ENCODE measurements at places on chromosomes 12 and 14. TPM values are rescaled to one million over a fixed set of nuclear protein-coding genes. Genes with fewer than 3 reads are reported as not detected.

Gene PPFIA2
- total RNA-seq = not detected

Gene REP15
- total RNA-seq = not detected

Gene FGF23
- total RNA-seq = not detected

GRCh38 chr12:122194804-122195203, 8.7 kb upstream of the B3GNT4 start:
- no peak for ATAC-seq

DNA sequence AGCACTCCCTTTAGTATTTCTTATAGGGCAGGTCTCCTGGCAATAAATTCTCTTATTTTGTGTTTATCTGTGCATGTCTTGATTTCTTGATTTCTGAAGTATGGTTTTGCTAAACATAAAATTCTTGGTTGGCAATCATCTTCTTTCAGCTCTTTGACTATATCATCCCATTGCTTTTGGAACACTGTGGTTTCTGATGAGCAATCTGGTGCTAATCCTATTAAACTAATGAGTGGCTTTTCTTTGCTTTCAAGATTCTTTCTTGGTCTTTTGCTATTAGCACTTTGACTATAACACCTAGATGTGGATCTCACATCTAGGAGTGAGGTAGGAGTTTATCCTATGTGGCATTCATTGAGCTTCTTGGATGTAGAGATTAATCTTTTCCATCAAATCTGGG, 120.7 kb upstream of the MED13L start:
- no peak for ATAC-seq

GRCh38 chr14:76780875-76781647, 19.8 kb downstream of the VASH1 start:
- no peak for ATAC-seq

DNA sequence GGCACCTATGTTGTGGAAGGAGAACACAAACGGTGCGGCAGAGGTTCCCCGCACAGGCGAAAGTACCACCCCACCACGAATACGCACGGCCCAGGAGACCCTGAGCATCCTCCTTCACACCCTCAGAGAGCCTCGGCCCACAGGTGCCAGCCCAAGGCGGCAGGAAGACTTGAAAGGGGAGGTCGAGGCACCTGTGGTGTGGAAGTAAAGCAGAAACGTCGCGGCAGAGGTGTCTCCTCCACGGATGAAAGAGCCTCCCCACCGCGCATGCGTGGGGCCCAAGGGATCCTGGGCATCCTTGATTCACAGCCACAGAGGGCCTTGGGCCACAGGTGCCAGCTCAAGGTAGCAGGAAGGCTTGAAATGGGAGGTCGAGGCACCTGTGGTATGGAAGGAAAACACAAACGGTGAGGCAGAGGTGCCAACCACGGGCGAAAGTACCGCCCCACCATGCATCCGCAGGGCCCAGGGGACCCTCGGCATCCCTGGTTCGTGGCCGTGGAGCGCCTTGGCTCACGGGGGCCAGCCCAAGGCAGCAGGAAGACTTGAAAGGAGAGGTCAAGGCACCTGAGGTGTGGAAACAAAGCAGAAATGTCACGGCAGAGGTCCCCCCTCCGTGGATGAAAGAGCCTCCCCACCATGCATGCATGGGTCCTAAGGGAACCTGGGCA, 380.1 kb downstream of the ALG10 start:
- ATAC-seq = no peak

GRCh38 chr14:89186856-89187376, 230.1 kb downstream of the FOXN3 start:
- ATAC-seq = no peak

DNA sequence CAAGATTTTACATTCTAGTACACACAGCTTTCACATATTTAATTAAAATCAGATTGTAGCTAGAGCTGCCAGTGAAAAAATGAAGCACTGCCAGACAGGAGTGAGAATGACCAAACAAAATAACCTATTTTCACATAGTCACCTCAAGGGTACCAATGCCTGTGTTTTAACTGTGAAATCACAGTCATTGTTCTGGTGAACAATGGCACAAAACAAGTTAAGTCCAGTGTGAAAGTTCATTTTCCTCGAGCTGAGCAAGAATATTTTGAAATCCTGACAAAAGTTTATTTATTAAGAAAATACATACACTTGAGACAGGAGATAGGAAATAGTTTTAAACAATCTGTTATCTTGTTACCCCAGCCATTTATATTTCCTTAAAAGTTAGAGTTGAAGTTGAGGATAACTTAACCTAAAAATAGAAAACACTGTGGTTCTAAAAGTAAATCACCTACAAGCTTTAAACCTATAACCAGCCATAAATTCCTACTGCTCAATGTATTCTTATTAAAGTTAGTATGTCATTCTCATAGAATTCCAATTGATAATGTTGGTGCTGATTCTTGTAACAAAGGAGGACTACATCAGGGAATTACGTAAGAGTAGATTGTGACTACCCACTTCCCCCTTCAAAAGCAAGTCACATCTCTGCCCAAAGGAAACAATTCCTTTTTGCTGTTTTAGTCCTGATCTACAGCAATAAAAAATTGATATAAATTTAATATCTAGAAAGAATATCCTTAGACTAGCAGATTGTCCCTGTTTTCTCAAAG, 15.9 kb downstream of the DENND5B start:
- ATAC-seq = no peak

- ATAC-seq = no peak
Measured at GRCh38 chr14:33755358-33755757, 195.5 kb downstream of the EGLN3 start.

DNA sequence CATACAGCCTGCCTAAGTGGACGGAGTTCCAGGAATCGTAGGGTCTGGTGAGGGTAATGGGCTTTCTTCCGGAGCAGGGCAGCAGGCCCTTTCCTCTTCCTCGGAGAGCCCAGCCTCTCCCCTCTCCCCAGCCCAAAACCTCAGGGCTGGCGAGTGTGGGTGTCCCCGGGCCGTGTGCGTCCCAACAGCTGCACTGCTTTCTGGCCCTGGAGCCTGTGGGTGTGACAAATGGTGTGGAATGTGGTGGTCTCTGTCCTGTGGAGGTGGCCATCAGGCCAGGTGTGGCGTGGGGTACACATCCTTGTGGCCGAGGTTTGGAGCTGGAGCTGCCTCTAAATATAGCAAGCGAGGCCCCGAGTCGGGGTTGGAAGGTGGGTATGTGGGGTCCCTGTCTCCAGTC, 8.5 kb downstream of the ORAI1 start:
- ATAC-seq = no peak

- ATAC-seq = no peak
Measured at GRCh38 chr14:38226366-38226765, 18.7 kb downstream of the SSTR1 start.

- ATAC-seq = no peak
Measured at GRCh38 chr14:61281186-61281947, at the start of gene TMEM30B. TMEM30B (minus strand) TSS chr14:61281338; CDS start chr14:61281147, 191 bp downstream.
